ENCODE measurements at places on chromosomes 4 and X.

- DNase-seq, result no peak
Observed at GRCh38 chr4:163092093-163092492, 74.6 kb downstream of the NAF1 start.

GRCh38 chr4:159224408-159224807, 121.5 kb downstream of the RAPGEF2 start:
- no peak for DNase-seq

GRCh38 chrX:38982370-38982769, 181.1 kb downstream of the MID1IP1 start:
- no peak for DNase-seq

- no peak for DNase-seq
Observed at GRCh38 chrX:57652705-57653104, 27.4 kb downstream of the NLRP2B start.

DNA sequence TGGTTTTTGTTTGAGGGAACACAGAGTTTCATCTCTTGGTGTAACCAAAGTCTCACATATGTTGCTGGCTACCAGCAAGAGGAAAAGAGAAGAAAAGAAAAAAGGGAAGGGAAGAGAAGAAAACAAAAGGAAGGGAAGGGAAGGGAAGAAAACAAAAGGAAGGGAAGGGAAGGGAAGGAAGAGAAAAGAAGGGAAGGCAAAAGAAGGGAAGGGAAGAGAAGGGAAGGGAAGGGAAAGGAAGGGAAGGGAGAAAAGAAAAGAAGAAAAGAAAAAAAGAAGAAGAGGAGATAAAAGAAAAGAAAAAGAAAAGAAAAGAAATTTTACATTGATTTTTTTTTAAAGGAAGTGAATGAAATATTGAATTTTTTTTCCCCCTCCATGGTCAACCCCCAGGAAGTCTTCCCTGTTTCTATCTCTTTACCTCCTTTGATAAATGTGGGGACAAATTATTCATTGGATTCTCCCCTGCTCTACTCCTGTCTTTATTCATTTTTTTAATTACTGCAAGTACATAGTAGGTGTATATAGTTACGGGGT, 228.0 kb downstream of the SHOX start:
- DNase-seq, result no peak

- DNase-seq, result no peak
Observed at GRCh38 chr4:112038861-112039260, 106.4 kb upstream of the FAM241A start.

DNA sequence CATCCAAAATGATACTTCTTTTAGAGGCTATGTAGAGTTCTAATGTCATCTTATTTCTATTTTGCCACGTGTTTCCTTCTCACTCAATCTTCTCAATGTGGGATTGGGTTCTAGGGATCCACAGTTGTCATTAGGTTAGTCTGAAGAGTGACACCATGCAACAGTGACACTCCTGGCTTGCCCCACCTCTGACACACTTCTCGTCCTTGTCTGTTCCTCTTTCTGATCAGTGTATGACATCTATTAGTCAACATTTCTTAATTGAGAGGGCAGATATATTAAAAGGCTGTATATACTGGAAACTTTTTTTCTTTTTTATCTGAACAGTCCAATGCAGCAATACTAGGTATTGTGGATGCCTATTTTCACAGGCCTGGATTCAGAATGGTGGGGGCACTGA, 67.6 kb upstream of the GYPA start:
- DNase-seq, result no peak

Data from smooth muscle cell of the brain vasculature (primary cell).